ENCODE measurements at places on chromosomes 3 and 15.

DNA sequence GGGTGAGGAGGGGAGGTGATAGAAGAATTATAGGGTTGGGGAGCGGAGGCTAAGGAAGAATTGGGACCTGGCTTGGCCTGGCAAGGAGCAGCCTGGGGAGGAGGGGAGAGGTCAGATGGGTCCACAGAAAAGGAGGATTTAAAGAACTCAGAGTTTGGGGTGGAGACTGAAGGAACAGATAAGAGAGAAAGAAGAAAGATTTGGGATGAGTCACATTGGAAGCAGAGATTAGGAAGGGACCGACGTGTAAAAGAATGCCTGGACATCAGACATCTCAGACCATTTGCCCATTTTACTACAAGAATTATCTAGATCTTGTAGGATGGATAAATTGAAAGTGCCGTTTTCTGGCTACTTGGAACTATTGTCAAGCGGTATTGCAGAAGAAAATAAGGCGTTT lies 10.4 kb downstream of the TCAIM start:
- no peak for DNase-seq

DNA sequence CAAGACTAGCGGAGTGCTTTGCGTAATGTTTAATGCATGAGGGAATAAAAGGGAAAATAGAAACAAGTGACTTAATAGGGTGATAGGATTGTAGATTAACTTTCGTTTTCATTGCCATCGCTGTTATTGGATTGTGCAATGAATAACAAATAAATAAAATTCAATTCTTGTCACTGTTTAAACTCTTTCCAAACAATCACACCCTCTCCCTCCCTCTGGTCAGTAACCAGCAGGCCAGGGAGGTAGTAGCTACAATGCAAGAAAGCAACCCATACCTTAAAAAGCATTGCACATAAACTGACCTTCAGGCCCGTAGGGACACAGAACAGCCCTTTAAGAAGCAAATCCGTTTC lies 705 bp upstream of the TFRC start:
- no peak for DNase-seq

GRCh38 chr3:176796371-176796770 lies 400.9 kb downstream of the TBL1XR1 start:
- DNase-seq = no peak

DNA sequence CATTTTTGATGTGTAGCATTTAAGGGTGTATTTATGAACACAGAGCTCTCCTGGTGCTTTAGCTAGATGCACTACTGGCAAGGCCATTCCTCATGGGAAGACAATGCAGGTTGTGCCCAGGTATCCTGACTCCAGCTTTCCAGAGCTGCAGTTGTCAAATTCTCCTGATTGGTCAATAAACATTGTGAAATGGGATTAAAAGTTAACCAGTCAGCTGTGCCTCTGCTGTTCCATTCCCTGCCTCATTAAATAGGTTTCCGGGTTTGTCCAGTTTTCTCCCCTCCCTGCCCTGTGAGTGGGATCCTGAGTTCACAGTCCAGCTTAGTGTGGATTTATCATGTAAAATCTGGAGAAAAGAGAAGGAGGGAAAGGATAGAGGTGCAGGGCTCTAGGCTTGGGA lies 207.3 kb downstream of the SQOR start:
- no peak for DNase-seq

DNA sequence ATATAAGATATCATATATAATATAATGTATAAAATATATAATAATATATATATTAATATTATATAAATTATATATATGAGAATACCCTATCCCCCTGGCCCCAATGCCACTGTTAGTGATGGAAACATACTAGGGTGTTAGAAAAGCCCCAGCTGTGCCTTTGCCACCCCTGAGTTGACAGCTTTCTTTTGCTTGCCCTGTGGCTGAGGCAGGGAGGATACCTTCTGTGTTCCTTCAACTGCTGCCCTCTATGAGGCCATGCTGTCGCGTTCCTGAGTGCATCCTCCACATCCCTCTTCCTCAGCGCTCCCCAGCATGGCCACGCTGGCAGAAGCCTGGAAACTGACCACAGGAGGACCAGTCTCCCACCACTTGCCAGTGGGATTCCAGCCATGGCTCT lies 26.3 kb downstream of the FAN1 start:
- no peak for DNase-seq

DNA sequence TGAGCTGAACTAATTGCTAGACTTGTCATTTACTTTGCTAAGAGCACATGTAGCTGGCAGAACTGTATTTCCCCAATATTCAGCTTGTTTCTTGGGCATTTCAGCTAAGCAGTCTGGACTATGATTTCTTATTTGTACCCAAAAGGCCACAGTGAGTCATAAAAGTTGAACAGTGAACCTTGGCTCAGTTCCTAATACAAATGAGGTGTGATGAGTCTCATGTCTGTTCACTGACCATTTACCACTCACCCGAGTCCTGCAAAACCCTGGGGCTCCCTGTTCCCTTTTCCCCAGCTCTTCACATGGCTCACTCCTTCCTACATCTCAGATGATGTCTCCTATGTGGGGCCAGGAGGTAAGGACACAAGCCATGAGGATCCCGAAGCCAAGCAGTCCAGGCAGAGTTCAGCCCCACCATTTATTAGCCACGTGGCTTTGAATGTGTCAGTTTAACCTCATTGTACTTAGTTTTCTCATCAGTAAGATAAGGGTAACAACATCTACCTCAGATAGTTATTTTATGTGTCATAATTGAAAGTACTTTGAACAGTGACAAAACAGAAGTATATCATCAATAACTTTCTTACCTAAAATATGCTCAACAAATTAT lies 239.3 kb downstream of the IL5RA start:
- no peak for DNase-seq

- DNase-seq = no peak
Observed at GRCh38 chr3:190019844-190020243, 100.9 kb downstream of the P3H2 start.

GRCh38 chr15:40328751-40329150 lies 5.3 kb downstream of the INAFM2 start:
- no peak for DNase-seq

DNA sequence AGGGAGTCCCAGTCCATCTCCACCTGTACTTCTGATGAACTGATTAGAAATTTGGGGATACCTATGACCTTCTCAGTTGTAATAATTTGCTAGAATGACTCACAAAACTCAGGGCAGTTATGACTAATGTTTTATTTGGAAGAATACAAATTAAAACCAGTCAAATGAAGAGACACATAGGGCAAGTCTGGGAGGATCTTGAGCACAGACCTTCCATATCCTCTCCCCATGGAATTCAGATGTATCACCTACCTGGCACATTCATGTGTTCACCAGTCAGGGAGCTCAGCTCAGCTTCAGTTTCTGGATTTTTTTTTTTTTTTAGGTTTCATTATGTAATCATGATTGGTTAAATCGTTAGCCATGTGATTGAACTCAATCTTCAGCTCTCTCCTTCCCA lies 247.7 kb downstream of the VGLL3 start:
- DNase-seq = no peak

DNA sequence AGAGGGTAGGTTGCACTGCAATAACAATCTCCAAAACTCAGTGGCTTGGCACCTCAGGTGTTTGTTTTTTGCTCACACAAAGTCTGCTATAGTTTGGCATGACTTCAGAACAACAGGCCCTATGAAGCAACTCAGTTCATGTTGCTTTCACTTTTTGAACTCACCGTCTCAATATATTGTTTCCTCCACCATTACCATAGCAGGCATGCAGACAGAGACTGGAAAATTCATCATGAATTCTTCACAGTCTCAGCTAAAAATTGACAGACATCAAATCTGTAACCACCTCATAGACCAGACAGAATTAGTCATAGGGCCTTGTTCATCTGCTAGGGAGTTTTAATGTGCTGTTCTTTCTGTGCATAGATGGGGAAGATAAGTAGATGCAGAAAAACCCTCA lies 161.4 kb upstream of the POU1F1 start:
- DNase-seq = no peak

- DNase-seq = peak; percentile 3
Observed at GRCh38 chr3:5565026-5565425, 377.5 kb downstream of the EDEM1 start.

DNA sequence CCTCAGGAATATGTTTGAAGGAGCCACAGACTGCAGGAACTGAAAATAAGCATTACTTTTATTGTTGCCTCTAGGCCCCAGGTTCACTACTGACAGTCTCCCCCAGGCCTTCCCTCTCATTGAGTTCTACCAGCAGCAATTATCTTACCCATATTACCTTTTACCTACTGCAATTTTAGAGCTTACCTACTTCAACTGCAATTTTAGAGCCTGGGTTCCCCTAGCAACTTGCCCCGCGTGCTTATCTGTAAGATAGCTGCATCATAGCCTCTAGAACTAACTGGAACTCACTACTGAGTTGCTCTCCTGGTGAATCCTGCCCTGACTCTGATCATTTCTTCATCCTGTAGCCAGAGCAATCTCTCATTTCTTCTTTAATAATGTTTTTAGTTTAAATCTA lies 29.2 kb upstream of the WWTR1 start:
- no peak for DNase-seq

DNA sequence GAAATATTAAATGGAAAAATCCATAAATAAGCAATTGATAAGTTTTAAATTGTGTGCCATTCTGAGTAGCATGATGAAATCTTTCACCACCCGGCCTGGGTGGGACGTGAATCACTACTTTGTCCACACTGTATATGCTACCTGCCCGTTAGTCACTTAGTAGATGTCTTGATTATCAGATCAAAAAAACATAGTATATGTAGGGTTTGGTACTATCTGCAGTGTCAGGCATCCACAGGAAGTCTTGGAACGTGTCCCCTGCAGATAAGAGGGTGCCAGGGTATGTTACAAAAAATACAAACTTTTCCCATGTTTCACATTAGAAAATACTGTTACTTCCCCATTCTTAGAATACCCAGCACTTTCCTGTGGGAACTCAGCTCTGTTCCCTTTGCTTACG lies 35.2 kb downstream of the FAM81A start:
- no peak for DNase-seq

DNA sequence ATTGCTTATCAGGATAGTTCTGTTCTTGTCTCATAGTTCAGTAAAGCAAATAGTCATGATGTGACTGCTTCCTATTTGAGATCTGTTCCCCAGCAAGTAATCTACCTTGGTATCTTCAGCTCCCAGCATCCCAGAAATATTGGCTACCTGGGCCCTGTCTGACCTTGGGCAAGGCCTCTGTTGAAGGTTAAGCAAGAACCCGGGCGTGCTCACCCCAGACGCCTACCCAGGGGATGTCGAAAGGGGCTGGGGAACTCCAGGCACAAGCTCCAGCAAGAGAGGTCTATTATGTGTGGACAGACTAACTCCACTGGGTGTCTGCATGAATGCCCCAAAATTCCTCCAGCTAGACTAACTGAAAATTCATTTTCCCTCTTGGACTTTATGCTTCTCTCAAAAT lies 37.3 kb upstream of the IGF1R start:
- DNase-seq = no peak

- DNase-seq = no peak
Observed at GRCh38 chr3:71707595-71707994, 17.6 kb downstream of the EIF4E3 start.

- DNase-seq = peak; percentile 90
Observed at GRCh38 chr3:8579096-8579495, 65.5 kb downstream of the SSUH2 start.

DNA sequence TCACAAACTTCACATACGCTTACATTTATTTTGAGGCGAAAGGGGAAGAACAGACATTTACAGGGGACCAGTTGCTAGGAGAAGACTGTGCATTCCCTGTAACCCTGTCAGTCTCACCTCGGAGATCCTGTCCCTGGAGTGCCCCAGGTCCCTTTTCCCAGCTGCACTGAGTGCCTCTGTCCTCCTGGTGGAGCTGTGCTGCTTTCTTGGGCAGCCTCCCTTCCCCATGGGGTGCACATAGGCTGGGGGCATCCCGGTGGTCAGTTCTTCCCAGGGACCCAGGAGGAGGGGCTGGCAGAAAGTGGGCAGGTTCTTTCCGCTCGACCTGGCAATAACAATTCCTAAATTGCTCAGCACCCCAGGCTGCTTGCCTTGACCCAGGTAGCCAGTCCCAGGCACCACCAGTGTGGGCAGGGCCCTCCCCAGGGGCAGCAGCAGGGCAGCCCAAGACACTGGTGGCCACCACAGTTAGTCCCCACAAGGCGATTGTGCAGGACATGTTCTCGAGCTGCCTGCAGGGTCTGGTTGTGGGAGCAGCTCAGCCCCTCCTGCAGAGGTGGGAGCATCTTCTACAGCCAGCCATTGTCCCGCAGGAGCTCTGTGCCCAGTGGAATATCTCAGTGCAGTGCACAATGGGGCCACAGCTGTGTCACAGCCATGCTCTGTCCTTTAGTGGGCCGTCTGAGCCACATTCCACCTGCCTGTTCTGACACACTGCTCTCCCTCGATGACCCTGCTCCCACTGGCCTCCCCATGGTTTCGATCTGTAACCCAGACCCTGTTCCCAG lies 36.3 kb downstream of the APBA2 start:
- DNase-seq = no peak

- DNase-seq = no peak
Observed at GRCh38 chr3:25854635-25855034, 64.7 kb downstream of the OXSM start.

DNA sequence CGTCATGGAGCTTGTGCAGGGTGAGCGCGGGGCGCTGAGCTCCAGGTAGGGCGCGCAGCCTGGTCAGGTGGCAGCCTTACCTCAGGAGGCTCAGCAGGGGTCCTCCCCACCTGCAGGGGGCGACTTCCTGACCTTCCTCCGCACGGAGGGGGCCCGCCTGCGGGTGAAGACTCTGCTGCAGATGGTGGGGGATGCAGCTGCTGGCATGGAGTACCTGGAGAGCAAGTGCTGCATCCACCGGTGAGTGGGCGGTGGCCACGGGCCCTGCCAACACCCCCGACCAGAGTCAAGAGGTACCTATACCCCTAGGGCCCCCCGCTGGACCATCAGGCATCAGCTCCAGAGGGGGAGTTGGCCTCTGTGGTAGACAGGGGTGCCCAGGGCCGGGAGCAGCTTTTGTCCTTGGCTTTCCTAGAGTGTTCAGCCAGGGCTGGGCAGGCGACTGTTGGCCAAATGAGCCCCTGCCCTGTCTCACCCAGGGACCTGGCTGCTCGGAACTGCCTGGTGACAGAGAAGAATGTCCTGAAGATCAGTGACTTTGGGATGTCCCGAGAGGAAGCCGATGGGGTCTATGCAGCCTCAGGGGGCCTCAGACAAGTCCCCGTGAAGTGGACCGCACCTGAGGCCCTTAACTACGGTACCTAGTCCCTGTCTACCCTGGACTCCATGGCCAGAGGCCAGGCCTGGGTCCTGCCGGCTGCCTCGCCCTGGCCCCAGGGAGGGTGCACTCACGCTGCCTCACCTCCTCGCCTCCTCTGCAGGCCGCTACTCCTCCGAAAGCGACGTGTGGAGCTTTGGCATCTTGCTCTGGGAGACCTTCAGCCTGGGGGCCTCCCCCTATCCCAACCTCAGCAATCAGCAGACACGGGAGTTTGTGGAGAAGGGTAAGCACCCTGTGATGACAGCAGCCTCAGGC lies 9.1 kb downstream of the FES start:
- no peak for DNase-seq

GRCh38 chr3:185820973-185821758 lies 3.7 kb downstream of the IGF2BP2 start:
- peak; percentile 29 for DNase-seq

GRCh38 chr15:66269326-66270090 lies 16.0 kb upstream of the MEGF11 start:
- DNase-seq = peak; percentile 10
